ENCODE measurements at places on chromosomes 2 and 18.

- no peak for DNase-seq
These were observed 665 bp upstream of the CACNB4 start for GRCh38 chr2:152099367-152100050.

DNA sequence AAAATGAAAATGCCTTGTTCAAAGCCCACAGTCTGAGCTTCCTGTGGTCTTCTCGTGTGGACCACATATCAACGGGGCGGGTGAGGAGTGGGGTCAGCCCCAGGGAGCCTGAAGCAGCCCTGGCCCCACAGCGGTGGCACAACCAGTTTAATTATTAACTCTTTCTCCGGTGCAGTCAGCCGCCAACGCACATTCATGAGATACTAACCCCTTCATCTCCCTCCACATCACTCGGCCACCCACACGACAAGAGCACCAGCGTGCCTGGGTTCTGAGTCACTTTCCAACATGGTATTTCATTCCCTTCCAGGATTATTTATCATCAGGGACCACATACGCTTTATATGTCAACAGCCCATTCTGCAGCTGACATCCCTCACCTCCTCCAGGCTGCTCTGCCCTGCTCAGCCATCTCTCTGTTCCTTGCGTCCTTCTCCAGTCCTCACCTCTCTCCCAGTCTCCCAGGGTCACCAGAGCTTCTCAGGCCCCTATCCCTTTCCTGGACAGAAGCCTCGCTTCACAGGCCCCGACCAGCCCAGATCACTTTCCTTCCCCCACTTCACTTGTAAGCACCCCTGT, 48.0 kb upstream of the ID2 start:
- no peak for DNase-seq

GRCh38 chr2:240351826-240352426, 83.5 kb upstream of the GPC1 start:
- DNase-seq = no peak

- no peak for DNase-seq
These were observed 16.0 kb downstream of the EVX2 start for GRCh38 chr2:176067589-176068418.

- no peak for DNase-seq
These were observed 714 bp downstream of the RPIA start for GRCh38 chr2:88692187-88692586.

GRCh38 chr2:73736378-73736777, 767 bp downstream of the TPRKB start:
- no peak for DNase-seq

DNA sequence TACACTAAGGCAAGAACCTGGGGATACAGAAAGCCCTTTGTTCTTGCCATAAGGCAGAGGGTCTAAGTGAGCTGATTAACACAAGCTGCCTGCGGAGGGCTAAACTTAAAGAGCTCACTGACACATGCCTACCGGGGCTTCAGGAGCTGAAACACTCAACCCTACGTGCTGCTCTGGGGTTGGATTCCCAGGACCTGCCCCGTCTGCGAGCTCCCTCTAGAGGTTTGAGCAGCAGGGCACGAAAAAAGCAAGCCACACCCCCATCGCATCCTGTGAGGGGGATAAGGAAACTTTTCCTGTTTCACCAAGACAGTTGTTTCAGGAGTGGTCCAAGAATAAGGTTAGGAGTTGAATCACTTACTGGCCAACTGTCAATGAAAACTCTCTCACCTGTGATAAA, 562.1 kb downstream of the TMX3 start:
- no peak for DNase-seq

DNA sequence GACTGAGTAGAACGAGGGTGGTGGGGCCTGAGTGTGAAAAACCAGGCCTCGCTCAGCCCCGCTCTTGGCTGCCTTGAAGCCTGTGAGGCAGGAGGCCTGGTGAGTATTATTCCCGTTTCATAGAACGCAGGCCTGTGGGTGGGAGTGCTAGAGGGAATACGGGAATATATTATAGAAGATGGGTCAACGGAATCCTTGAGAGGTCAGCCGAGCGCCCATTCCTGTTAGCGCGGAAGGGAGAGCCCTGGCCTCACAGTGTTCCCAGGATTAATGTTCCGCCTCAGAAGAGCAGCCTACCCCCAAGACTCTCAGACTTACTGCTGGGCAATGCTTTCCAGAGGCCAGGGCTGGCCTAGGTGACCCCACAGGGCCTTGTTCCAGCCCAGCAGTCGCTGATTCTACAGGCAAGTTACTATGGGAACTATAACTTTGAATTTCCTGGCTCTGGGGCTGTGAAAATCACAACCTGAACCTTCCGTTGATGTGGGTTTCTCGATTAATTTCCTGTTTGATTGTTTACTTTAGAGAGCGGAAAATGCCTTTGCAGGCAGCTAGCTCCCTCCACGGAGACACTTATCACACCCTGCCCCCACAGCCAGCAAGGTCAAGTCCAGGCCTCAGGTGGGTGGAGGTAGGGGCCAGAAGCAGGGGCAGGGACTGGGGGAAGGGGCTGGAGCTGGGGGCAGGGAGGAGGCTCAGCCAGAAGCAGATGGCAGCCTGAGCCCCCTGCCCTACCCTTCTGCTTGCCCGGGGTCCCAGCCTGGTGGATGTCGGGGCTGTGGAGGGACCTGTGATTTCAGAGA, 108.3 kb downstream of the SMAD7 start:
- no peak for DNase-seq

DNA sequence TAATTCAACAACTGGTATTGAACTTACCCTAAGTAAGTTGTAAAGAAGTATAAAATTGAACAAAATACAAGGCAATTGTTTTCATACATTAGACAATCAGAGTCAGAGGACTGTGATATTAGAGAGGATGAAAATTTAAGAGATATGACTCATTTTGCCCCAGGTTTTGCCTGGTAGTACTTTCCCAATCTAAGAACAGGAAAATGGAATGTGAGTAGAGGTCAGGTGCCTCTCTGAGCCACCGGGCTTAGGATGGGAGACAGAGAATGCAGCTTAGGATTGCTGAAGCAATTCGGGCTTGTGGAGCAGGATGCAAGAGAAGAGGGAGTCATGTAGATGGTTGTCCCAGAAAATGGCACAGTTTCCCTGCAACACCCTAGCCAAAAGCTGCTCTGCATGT, 219.7 kb upstream of the CHST9 start:
- no peak for DNase-seq

- no peak for DNase-seq
These were observed 340.6 kb downstream of the DYSF start for GRCh38 chr2:71793926-71794325.

GRCh38 chr2:65746931-65747675, 314.7 kb upstream of the SPRED2 start:
- DNase-seq = no peak

- no peak for DNase-seq
These were observed 46.4 kb downstream of the HEATR5B start for GRCh38 chr2:37037771-37038170.

DNA sequence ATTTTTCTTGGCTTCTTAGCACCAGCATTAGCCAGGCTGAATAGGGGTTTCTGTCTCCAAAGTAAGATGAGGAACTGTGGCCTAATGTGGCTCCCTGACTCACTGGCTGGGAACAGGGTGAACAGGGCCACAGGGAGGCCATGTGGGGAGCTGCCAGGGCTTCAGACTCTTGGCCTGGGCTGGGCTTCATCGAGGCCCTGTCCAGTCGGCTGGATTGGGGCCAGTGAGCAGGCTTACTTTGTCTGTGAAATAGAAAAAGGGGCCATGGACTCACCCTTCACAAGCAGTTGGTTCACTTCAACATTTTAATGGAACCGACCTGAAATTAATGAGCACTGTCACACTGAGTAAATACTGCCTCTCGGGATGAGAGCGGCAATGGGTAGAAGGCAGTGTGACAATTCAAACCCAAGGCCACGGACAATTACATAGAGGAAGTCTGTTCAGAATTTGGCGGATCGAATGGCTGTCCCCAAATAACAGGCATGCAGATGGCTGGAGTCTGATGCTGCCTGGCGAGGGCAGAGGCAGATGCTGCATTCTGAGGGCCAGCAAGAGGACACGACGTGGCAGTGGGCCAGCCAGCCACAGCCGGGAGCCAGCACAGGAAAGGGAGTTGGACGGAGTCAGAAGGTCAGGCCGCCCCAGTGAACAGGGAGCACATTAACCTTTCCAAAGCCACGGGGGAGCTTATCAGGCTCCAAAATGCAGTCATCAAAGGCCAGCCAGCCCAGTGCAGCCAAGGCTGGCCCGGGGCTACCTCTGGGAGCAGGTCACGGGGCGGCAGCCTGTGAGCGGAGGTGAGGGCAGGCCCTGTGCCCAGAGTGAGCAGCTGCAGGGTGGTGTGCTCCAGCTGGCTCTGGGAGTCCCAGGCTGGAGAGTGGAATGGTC, 146.6 kb upstream of the REV1 start:
- no peak for DNase-seq

DNA sequence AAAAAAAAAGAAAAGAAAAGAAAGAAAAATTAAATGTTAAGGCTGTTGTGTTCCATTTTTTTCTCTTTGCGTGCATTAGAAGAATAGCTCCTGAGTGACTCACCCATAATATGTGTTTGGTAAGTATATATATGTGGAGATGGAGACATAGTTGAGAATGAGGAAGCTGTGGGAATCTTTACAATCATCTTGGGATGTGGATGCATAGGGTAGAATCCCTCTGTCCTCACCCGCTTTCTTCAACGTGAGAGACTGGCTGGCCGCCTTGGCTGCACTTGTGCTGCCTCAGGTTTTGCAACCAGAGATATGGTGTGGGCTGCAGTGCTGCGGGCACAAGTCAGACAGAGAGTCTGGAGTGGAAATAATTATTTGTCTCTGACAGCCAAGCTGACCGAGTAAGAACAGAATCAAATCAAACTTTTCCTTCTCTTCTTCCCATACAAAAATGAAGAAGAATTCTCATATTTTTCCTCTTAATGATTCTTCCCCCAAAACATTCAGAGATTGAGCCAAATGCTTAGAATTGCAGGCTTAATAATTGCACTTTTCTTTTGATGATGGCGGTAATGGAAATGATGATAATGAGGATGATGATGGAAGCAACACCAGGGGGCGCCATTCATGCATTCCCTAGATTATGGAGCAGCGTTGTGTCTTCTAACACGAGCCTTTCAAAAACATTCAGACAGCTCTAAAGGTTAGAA, 48.5 kb downstream of the SERPINB7 start:
- DNase-seq = no peak

- no peak for DNase-seq
These were observed 60.7 kb downstream of the TNS1 start for GRCh38 chr2:217941886-217942728.

DNA sequence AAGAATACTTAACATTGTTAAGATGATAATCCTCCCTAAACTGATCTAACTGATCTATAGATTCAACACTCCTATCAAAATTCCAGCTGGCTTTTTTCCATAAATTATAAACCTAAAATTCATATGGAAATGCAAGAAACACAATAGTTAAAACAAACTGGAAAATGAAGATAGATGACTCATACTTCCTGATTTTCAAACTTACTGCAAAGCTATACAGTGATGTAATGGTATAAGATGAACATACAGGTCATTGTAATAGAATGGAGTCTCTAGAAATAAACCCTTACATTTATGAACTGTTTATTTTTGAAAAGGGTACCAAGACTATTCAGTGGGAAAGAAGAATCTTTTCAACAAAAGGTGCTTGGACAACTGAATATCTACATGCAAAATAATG, 32.3 kb downstream of the UBXN4 start:
- DNase-seq = no peak

- no peak for DNase-seq
These were observed 11.8 kb downstream of the CCDC85A start for GRCh38 chr2:56195563-56195962.

- no peak for DNase-seq
These were observed 114.6 kb downstream of the DOCK10 start for GRCh38 chr2:224927646-224928173.

GRCh38 chr18:76450452-76451395, 44.3 kb downstream of the ZNF516 start:
- DNase-seq = no peak

DNA sequence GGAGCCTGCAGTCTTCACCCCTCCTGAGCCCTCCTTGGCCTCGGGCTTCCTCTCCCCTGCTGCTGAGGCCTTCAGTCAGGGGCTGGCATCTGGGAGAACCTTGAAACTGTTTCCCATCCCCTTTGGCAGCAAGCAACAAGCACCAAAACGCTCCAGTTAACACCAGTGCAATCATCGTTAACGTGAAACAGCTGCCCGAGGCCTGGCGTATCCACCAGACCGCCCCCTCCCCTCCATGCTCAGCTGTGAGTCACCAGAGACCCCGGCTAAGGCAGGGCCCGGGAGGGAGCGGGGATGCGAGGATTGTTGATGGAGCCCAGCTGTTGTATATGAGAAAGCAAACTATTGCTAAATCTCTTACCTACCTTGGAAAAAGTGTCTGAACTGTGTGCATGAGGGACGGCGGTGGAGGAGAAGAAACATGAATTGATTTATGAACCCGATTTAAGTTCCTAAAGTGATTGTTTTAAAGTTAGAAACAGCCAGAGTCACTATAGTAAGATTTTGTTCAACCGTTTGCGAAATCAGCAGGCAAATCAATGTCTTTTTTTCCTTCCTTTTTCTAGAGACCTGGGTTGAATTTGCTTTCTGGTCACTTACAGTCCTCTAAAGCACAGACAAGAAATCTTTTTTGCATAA, 5.2 kb downstream of the ZFP36L2 start:
- DNase-seq = no peak

Measured in NCI-H1048 (cell line).